ENCODE measurements at places on chromosomes 5 and 9.

DNA sequence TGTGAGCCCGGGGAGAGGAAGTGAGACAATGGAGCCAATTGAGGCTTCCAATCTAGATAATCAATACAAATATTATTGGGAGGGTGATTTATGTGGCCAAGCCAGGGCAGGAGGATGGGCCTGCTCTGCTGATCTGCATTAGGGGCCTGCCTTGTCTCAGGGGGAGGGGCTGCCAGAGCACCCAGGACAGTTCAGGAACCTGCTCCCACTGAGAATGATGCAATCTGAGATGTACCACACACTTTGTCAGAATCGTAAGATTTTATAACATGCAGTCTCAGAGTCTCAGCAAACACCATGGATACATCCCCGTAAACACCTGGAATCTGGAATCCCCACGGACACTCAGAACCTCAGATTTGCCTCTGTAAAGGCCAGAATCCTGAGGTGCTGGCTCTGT is 19.3 kb downstream of the FGF18 start:
- no peak for DNase-seq

- no peak for DNase-seq
These were observed 116.6 kb upstream of the BOD1 start for GRCh38 chr5:173733021-173733420.

DNA sequence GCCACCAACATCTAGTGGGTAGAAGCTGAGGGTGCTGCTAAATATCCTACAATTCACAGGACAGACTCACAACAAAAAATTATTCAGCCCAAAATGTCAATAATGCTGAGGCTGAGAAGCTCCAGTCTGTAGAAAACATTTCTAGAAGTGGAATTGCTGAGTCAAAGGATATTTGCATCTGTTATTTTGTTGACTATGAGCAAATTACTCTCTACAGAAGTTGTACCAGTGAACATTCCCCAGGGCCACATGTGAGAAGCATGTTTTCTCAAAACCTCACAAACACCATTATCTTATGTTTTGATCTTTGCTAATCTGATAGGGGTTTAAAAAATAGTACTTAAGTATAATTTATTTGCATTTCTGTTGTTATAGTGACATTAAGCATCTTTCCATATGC is 15.4 kb downstream of the ITK start:
- no peak for DNase-seq

DNA sequence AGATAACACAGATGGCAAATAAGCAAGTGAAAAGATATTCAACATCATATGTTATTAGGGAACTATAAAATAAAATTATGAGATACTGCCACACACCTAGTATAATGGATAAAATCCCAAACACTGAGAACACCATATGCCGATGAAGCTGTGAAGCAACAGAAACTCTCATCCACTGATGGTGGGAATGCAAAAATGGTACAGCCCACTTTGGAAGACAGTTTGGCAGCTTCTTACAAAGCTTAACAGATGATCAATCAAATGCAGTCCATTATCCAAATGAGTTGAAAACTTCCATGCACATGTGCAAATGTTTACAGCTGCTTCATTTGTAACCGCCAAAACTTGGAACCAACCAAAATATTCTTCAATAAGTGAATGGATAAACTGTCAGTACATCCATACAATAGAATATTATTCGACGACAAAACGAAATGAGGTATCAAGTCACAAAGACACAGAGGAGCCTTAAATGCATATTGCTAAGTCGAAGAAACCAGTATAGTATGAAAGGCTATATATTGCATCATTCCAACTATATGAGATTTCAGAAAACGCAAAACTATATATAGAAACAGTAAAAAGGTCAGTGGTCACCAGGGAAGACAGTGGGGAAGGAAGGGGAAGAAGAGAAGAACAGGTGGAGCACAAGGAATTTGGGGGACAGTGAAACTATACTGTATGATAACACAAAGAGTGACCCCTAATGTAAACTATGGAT is 14.9 kb downstream of the PFDN1 start:
- DNase-seq: no peak

- DNase-seq: no peak
These were observed 7.7 kb downstream of the RALGDS start for GRCh38 chr9:133113163-133113948.

GRCh38 chr5:98796197-98796972 is 22.9 kb downstream of the RGMB start:
- peak; percentile 37 for DNase-seq

DNA sequence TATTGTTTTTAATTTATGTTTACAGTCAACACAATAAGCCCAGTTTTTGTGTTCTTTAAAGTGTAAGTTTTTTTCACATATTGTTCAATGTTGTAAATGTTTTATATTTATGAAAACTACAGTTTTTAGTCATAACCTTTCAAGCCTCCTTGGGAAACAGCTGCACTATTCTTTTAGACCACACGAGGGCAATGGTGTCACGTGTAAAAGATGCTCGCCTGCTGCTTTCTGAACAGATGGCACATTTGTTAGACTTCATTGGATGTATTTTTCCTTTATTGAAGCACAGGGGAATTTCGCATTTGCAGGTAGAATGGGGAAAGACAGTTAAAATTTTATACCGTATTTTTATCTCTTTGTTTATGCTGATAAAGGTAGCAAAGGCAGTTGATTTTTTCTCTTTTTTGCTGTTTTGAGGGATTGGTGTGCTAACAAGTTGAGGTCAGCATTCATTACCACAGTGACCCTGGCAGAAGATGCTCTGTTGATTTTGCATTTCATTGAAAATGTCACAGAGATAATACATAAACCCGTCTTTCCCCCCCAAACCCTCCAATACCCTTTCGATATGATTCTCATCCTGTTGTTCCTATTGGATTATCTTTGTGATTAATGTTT is 59.0 kb downstream of the MAT2B start:
- DNase-seq: peak; percentile 43

DNA sequence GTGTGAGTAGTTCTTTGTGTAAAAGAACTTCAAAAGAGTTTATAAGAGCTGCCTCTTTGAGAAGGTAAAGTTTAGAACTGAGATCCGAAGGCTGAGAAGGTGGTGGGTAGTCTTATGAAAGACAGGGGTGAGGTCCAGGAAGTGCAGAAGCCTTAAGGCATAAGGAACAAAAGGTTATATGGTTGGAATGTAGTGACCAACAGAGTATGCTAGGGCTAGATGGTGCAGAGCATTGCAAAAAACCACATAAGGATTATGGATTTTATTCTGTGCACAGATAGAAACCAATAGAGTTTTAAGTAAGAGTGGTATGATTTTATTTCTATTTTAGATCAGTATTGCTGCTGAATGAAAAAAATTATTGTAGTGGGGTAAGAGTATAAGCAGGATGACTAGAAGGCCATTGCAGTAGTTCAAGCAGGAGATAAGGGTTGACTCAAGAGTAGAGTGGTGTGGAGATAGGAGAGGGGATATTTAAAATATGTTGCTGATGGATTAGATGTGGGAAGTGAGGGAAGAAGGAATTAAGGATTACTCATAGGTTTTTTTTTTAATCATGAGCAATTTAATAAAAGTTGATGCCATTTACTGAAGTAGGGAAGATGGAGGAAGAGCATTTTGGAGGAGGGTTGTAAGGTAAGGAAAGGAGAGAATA is 3.7 kb downstream of the RECK start:
- no peak for DNase-seq

- DNase-seq: no peak
These were observed 237.6 kb upstream of the RIOK2 start for GRCh38 chr5:97420646-97421045.

DNA sequence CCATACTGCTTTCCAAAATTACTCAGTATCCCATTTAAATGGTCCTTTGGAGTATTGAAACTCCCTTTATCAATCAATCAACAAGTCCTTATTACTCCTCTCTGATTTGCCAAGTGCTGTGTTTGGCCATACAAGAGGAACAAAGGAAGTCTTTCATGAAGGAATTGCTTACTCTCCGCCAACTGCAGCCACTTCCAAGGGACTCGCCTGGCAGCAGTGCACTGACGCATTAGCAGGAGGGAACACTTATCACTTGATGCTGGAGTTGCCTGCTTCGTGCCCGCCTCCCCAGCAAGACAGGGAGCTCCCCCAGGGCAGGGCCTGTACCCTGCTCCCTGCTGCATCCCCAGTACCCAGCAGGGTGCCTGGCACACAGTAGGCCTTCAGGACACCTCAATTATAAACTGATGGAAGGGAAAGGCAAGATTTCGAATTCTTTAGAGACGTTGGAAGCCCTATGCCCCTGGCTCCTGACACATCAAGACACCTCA is 97.9 kb downstream of the CRB2 start:
- DNase-seq: no peak

Measured in hematopoietic multipotent progenitor cell (in vitro differentiated cells).